Activated CD4-positive, alpha-beta memory T cell treated with anti-CD3 and anti-CD28 coated beads, Interleukin-2, amount 10 ng/mL, durations not matched to agents 7 days and 5 days (primary cell): ENCODE measurements at places on chromosomes 6 and 20.

DNA sequence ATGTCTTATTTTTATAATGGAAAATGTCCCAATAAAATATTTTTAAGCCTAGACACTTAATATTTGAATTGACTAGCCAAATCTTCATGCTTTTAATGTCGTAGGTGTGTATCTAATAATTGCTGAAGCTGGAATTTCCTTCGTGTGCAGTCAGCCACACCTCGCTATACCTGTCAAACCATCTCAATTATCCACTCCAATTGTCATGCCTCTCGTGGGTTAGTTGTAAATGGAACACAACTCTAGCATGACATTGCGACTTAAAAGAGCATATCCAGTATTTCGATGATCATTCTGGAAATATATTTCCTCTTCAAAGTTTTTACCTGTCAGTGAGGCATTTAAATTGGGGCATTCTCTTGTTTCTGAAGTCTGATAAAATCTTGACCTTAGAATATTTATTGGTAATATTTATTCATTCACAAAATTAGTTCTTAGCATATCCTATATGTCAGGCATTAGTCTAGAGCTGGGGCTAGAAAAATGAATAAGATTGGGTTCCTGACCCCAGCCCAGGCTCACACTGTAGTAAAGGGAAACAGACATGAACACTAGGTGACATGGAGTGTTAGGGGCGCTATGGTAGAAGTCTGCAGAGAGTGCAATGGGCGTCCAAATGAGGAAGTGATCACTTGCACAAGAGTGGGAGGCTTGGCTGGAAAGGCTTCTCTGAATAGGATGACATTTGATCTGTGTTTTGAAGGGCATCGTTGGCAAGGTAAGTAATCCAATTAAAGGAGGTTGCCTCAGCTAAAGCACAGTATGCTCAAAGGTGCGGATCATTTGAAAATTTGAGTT, 11.0 kb upstream of the CFAP206 start:
- no peak for DNase-seq

- no peak for DNase-seq
These were observed 83.7 kb upstream of the PRSS16 start for GRCh38 chr6:27163834-27164233.

DNA sequence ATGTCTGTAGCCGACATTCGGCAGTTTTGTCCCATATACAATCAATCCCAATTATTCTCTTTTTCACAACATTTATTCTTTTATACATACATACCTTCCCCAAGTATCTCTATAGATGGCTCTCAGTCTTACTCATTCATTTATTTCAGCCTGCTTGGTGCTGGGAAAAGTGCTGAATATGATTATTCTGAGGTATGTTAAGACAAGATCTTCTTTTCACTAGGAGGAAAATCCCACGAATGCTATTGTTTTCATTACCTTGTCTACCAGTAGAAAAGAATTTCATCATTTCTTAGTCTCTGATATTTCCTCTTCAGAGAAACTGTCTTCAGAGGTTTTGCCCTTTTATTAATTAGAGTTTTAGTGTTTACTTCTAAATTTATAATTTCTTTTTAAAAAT, 13.7 kb upstream of the BPIFA3 start:
- DNase-seq, result no peak

- no peak for DNase-seq
These were observed 94.5 kb downstream of the SCP2D1 start for GRCh38 chr20:18908109-18908508.

GRCh38 chr20:62758226-62758912, 37.9 kb upstream of the MRGBP start:
- no peak for DNase-seq

DNA sequence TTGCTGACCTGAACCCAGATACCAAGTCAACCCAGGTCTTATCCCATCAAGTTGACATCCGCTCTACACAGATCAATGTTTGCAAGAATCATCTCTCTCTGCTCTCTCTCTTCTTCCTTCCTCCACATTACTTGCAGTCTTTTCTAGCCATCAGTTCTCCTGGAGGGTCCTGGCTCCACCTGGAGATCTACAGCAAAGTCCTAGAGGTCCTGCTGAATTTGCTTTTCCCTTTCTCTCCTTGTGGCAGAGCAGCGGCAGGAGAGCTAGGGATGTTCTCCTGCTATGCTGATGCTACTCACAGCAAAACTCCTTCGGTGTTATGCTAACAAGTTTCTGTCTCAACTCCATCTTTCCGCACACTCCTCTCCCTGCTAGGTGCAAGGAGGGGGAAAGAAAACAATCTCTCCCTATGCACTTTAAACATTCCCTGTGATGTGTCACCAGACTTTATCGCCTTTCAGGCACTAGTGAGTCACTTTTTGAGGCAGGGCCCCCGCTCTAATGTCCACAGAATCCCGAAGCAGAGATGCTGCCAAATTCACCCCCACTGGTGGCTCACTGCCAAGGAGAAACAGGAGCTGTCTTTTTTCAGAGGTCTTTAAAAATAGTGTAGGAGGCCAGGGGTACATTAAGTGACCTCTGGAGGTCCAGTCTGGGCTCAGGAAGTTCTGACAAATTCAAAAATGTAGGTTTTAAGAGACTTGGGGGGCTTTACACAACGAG, 62.6 kb downstream of the FAM50B start:
- DNase-seq, result no peak
